ENCODE measurements at places on chromosomes 12 and 14. TPM values are rescaled to one million over a fixed set of nuclear protein-coding genes. Genes with fewer than 3 reads are reported as not detected.

Gene OVCH1
- total RNA-seq, result not detected

Gene COL2A1
- 0.07 TPM for total RNA-seq

Gene SIX4
- total RNA-seq, result 0.23 TPM

Gene PAX9
- not detected for total RNA-seq

Gene PUS7L
- 29.1 TPM for total RNA-seq

Gene CCDC38
- total RNA-seq, result not detected

Gene NEDD1
- 62.7 TPM for total RNA-seq

Gene ACRBP
- total RNA-seq, result 0.47 TPM

Gene KLRG1
- 0.71 TPM for total RNA-seq

Gene TMEM63C
- 2.3 TPM for total RNA-seq

Gene FGF6
- total RNA-seq, result not detected

Gene SERPINA5
- not detected for total RNA-seq

Gene LRRIQ1
- not detected for total RNA-seq

Gene SYNJ2BP
- 2.2 TPM for total RNA-seq

Gene ZNF84
- 23.1 TPM for total RNA-seq

Gene SELPLG
- total RNA-seq, result 47.4 TPM

Gene MANSC1
- 1.1 TPM for total RNA-seq

Gene PELI2
- total RNA-seq, result 3.0 TPM

Gene ACSM4
- not detected for total RNA-seq

Gene GLRX5
- 45.6 TPM for total RNA-seq

Gene DICER1
- total RNA-seq, result 77.0 TPM

Gene EPS8
- 2.2 TPM for total RNA-seq

Gene PTGER2
- total RNA-seq, result 66.7 TPM

Gene KLRC4
- not detected for total RNA-seq

Gene TESPA1
- total RNA-seq, result 168 TPM

Gene PRH1
- 18.2 TPM for total RNA-seq

Gene CLMN
- 1.1 TPM for total RNA-seq

Gene KICS2
- total RNA-seq, result 17.1 TPM

Gene GARIN6
- total RNA-seq, result not detected

Gene SDR9C7
- not detected for total RNA-seq

Gene TOMM20L
- not detected for total RNA-seq

Gene TSPAN9
- total RNA-seq, result 1.0 TPM

Gene TEX22
- 6.4 TPM for total RNA-seq

Gene ZFP36L1
- 106 TPM for total RNA-seq

Gene PLCZ1
- not detected for total RNA-seq

All from activated CD4-positive, alpha-beta T cell treated with anti-CD3 and anti-CD28 coated beads, Interleukin-2, amount 10 ng/mL, durations not matched to agents 24 days and 14 days (primary cell).